Brain (organoid and tissue), 16 donors: ENCODE measurements at places on chromosomes 12 and 14.

GRCh38 chr14:89350152-89350551, 66.9 kb downstream of the FOXN3 start:
- peak; percentile 58 for DNase-seq

DNA sequence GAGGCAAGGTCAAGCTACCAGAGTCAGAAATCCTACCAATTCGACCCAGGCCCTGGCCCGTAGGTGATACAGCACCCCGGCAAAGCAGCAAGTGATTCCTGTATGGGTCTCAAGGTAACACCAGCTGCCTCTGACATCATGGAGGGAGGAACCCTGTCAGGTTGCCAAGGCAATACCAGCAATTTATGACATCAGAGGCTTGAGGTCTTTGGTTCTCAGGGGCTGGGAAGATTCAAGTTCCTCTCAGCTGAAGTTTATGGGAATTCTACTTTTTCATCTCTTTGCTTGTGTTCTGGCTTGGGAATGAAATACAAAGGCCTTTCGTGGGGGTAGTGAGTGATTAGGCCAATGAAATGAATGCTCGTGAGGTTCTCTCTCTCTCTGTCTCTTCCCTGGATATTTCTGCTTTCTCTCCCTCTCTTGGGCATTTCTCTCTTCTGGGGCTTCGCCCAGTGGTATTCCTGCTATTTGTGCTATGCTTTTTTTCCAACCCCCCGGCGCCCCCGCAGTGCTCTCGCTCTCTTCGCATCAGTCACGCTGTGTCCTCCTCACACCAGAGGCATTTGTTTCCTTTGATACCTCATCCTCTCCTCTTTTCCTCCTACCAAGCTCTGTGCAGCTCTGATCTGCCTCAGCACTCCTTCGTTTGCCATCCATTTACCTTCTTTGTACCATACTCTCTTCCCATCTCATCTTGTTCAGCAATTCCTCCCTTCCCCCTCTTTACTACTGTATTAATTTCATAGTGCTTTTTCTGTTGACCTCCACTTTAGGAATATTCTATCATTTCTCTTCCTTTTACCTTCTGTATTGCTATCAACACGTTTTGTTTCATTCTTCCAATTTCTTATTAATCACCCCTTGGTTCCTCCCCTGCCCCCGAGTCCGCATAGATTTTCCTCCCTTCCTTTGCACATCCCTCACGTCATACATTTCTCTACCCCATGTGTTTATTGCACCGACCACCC, 2.9 kb downstream of the ZFHX2 start:
- DNase-seq, result no peak

- DNase-seq, result no peak
Measured at GRCh38 chr14:90445011-90445410, 48.2 kb downstream of the CALM1 start.

DNA sequence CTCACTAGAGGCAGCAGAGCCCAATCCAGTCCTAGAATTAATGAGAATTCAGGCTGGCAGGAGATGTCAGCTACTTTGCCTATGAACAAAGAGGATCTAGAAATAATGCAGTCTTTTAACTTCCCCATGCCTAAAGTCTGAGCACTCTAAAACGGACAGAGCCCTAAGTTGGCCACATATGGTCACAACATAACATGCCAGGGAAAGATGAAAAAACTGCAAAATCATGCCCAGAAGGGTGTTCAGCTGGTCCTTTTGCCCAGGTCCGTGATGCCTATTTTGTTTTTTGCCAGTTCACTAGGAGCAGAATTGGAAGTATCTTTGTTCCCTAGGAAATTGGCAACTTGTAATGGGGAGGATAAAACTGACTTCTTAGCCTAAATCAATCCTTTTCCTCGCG, 20.3 kb upstream of the LMNTD1 start:
- DNase-seq, result peak; percentile 17

- DNase-seq, result no peak
Measured at GRCh38 chr12:54368025-54368708, 3.9 kb upstream of the GPR84 start.
